OCI-LY7 (cell line): ENCODE measurements at places on chromosomes 1 and 21.
A peak's percentile ranks its signal among the peaks of the same experiment; 100 is the strongest.

DNA sequence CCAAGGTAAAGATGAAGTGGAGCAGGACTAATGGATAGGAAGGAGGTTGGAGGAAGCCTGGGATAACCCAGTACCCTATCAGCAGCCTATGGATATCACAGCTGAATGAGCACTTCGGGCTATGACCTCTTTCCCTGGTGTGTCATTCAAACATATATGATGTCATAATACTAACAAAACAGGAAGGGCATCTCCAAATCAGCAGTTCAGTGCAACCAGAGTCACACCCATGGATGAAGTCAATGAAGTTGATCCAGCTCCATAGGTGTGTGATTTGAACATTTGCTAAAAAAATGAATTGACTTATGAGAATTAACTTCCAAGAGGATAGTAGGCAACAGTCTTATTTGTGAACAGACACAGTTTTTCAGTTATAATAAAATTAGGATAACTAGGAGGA, 1.7 kb upstream of the C1orf116 start:
- DNase-seq: no peak

DNA sequence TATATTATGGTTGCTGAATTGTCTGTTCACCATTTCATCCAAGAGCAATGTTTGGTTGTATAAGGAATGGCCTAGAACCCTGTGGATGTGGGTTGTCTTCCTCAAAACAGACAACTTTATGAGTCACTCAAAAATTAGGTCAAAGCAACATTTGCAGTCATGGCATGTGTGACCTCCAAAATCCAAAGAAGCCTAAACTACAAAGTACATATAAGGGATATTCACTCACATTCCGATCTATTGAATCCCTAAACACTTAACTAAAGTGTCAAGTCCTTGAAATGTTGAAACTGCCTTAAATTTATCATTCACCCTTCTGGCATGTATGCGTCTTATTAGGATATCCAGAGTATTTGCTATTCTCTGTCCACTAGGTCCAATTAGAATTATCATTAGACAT, 491.5 kb downstream of the NUF2 start:
- DNase-seq: no peak

DNA sequence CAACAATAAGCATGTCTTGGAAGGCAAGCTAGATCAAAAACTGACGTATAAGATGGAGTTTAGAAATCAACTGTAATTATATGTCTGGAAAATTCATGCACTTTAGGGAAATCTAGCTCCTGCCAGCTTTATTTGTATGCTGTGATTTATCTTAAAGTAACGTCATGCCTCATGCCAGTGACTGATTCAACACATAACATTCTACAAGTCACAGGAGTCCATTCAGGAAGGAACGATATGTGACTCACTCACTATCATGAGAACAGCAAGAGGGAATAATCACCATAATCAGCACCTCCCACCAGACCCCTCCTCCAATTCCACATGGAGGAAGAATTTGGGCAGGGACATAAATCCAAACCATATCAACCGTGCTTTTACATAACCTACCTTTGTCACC, 682.4 kb upstream of the ADAMTS5 start:
- no peak for DNase-seq

DNA sequence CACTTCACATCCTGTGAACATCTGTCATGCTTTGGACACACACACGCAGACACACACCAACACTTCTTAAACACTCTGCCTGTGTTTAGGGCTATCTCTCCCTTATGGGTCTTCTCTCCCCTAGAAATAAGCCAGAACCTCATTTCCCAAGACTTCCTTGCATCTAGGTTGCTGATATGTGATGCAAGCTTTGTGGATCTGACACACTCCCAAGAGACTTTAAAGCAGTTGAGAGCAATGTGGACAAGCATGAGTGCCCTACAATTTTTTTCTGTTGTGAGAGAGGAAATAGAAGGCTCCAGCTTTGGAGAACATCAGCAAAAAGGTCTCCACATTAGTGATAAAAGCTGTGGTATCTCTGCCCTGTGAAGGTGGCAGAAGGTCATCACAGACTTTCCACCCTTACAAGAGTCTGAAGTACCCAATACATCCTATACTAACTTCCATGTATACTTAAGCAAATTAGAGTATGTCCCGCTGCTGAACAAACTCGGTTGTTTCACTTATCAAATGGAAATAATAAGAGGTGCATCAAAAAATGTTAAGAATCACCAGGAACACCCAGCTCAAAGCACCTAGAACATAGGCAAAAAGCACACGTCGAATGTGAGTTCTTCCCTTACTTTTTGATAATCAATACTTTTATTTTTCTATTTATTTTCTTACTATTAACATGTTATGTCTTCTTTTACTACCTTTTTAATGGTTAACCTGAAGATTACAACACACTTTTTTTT, 267.6 kb downstream of the SETD4 start:
- peak; percentile 7 for DNase-seq

- DNase-seq: no peak
Measured at GRCh38 chr1:205256951-205257625, 29.3 kb downstream of the TMCC2 start.

DNA sequence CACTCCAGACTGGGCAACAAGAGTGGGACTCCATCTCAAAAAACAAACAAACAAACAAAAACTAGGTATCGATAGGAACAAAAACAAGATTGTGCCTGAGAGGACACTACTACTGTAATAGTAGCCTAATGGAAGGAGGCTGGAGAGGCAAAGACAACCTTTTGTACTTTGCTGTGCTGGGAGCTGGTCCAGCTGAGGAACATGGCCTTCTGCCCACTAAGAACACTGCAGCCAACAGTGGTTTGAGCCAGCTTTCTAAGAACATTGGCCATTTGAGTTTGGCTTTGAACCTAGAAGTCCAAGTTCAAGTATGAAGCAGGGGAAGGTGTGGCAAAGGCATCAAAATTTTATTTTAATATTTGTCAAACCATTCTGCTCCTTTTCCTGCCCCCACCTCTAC, 22.7 kb upstream of the RGS8 start:
- DNase-seq: no peak

GRCh38 chr1:169110689-169111447, 4.4 kb downstream of the ATP1B1 start:
- no peak for DNase-seq

DNA sequence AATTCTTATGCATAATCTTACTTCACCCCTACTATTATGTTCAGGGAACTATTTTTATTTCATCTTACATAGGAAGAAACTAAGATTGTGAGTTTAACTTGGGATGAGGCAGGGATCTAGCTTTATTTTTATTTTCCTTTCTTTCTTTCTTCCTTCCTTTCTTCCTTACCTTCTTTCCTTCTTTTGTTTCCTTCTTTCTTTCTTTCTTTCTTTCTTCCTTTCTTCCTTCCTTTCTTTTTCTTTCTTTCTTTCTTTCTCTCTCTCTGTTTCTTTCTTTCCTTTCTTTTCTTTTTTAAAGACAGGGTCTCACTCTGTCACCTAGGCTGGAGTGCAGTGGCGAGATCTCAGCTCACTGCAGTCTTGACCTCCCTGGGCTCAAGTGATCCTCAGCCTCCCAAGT, 28.9 kb downstream of the NEK2 start:
- DNase-seq: no peak

DNA sequence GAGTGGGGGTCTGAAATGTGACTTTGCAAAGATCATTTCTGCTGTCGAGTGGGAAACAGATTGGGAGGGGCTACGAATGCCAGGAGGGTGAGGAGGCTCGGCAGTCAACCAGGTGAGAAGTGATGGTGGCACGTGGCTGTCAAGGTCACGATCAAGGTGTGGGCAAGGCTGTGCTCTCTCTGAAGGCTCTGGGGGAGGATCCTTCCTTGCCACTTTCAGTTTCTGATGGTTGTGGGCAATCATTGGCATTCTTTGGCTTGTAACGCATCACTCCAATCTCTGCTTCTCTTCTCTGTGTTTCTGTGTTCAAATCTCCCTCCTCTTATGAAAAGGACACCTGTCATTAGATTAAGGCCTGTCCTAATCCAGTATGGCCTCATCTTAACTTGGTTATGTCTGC, 6.1 kb upstream of the SPSB1 start:
- DNase-seq: no peak

DNA sequence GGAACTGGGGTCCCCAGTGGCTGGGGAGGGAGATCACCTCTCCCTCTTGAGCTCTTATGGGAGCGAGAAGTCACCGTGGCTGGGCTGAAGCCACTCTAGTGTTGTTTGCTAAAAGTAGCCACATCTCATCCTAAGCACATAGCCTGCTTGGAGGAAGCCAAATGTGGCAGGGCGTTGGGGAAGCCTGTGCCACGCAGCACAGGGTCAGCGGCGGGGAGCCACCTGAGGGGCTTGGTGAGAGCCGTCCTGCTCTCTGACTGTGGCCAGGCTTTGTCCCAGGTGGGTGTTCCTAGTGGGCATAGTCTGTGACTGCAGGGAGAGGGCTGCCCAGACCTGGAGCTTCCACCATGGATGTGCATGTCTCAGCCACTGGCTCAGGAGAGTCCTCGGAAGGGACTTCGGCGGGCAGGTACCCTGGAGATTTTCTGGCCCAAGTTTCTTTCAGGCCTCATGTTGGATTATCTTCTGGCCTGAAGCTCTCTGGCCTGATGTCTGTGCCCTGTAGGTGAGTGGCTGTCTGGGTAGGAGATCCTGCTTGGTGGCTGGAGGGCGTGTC, 38.9 kb downstream of the MORN1 start:
- DNase-seq: no peak

GRCh38 chr1:213466541-213466940, 415.5 kb downstream of the RPS6KC1 start:
- DNase-seq: no peak

DNA sequence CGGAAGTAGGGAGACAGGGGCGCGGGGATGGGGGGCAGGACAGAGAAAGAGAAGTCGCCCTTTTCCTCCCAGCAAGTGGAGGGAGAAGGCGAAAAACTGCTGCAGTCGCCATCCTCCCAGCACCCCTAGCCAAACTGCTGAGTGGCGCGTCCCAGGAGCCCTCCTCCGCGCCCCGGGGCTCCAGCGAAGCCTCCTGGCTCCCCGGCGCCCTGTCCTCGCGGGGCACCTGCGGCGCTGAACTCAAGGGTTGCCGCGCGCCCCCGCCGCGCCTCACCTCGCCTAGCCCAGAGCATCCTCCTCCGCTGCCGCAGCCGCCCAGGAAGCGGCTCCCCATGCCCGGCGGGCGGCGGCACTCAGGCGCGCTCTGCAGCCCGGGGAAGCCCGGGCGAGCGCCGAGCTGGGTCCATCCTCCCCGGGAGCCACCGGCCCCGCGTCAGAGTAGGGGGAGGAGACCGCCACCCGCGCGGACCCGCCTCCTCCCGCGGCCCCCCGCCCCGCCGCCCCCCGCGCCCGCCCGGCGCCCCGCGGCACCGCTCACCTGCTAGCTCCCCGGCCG, at the start of gene DAB1:
Gene DAB1, minus strand, starts transcription at position 405 of the 556 bp plus-strand sequence. CDS start 133,030 bp downstream, outside the sequence.
- no peak for DNase-seq

- no peak for DNase-seq
Measured at GRCh38 chr1:230163719-230164118, 96.7 kb downstream of the GALNT2 start.

DNA sequence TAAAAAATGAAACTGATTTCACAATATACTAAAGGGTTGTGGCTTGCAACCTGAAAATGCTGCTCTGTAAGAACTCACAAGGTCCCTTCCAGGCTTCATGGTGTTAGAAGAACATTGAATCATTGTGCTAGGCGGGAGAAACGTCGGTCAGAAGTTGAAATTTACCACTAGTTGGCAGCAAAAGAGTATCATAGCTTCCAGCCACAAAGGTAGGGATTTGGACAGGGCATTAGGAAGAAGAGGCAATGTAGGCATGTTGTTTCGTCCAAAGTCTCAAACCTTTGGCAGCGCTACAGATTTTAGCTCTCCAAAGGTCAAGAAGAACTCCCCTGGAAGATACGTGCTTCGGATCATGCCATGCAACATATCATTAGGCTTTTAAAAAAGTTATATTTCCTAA, 62.5 kb upstream of the ZP4 start:
- no peak for DNase-seq

GRCh38 chr1:162689745-162690671, 57.7 kb downstream of the DDR2 start:
- no peak for DNase-seq

DNA sequence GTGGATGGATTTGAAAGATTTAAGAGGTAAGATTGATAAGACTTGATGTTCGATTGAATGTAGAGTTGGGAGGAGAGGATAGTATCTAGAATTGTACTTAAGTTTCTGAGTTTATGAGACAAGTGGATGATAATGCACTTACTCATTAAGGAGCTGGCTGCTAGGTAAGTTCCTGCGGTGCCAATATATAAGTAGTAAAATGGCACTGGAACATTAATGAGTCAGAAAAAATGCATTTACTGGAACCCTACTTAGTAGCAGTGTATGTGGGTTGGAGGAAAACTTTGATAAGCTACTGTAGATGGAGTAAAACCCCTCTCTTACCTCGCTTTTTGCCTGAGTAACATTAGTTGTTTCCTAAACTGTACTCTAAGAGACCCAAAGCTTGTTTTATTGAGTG, 68.2 kb downstream of the ZFYVE9 start:
- DNase-seq: no peak

- DNase-seq: no peak
Measured at GRCh38 chr1:213570487-213570886, 417.3 kb upstream of the PROX1 start.

DNA sequence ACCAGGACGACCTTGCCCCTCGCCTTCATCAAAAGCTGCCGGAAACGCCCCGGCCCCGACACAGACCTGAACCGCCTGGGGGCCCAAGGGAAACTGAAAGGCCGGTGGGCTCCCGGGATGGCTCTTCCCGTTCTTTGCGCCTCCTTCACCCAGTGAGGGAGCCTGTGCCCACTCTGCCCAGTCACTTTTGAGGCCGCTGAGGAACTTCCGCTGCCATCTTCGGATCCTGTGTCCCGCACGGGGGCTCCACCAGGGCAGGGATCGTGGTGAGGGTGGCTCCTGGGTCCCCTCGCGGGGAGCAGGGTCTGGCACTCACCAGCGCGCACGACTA, 104.0 kb downstream of the PPIAL4G start:
- DNase-seq: no peak

DNA sequence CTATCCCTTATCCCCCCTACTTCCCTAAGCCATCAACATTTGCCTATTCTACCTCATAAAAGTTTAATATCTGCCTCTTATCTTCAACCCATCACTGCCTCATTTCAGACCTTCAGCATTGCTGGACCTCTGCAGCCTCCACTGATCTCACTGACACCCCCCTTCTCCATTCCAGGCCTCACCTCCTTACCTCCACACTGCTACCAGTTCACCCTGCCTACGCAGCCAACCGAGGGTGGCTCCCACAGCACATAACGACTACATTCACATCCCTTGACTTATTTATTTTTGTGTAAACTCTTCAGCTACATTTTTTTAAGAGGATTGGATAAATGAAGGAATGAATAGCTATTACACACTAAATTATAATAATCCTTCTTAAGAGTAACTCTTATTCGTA, 14.2 kb downstream of the CLCC1 start:
- no peak for DNase-seq

- DNase-seq: no peak
Measured at GRCh38 chr1:193221651-193222050, 35.2 kb upstream of the B3GALT2 start.
